Activated CD4-positive, alpha-beta memory T cell treated with anti-CD3 and anti-CD28 coated beads for 36 hours (primary cell): ENCODE measurements at places on chromosomes 6 and 20. TPM values are rescaled to one million over a fixed set of nuclear protein-coding genes. Genes with fewer than 3 reads are reported as not detected.

The RHAG gene
- total RNA-seq = not detected

The TFAP2D gene
- total RNA-seq = not detected

The PMEPA1 gene
- 3.0 TPM for total RNA-seq

DNA sequence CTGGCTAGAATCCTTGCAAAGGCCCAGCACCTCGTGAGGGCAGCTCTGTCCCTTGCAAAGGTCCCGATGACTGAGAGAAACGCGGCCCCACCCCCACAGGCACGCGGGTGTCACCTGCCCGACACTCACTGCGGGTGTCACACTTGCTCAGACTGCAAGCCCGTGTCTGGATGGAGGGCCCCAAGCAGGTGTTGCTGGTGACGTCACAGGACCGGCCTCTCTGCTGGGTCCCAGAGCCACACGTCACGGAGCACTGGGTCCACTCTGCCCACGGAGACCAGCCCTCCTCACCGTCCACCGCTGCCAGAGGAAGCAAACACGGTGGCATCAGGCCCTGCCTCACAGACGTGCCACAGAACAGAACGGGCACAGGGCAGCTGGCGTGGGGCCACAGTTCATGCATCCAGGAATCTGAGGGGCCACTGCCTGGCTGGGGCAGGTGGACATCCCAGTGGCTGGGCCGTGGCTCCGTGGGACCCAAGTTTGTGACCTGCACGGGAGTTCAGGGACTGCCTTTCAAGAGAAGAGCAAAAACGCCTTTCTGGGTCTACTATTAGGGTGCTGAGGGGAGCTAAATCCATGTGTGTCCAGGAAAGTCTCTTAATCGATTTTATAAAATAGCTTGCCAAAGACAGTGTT lies 16.0 kb downstream of the THBS2 start:
- no peak overlapping the region for H3K4me3 ChIP-seq
- DNase-seq = no peak
- H3K27me3 ChIP-seq = peaks cover 11% of the 10 kb centered on the region
- no peak overlapping the region for H3K27ac ChIP-seq
- no peaks in the 10 kb centered on the region for H3K36me3 ChIP-seq

DNA sequence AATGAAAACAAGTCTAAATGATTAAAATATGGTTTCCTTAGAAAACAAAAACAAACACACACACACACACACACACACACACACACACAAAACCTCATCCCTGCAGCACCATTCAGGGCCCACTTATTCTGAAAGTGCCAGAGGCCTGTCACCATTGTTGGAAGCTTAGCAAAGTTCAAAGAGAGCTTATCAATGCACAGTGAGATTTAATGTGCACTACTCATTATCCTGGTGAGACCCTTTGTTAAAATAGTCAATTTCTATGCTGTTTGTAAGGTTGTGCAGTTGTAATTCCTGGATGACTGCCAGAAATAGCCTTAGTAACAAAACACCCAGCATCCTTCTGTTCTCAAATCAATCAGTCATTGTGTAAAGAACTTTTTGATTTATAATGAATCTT lies 482.9 kb downstream of the GRIK2 start:
- no peaks in the 10 kb centered on the region for H3K27me3 ChIP-seq
- H3K36me3 ChIP-seq = no peaks in the 10 kb centered on the region
- H3K4me3 ChIP-seq = no peak overlapping the region
- no peak overlapping the region for H3K27ac ChIP-seq
- DNase-seq = no peak

- H3K27ac ChIP-seq = no peak overlapping the region
- H3K27me3 ChIP-seq = peaks cover 20% of the 10 kb centered on the region
- DNase-seq = no peak
- peaks cover 47% of the 10 kb centered on the region for H3K4me1 ChIP-seq
Observed at GRCh38 chr20:43938932-43939761, 24.5 kb downstream of the TOX2 start.
